LHCN-M2 (cell line): ENCODE measurements at places on chromosomes 12 and 14.
A peak's percentile ranks its signal among the peaks of the same experiment; 100 is the strongest.

DNA sequence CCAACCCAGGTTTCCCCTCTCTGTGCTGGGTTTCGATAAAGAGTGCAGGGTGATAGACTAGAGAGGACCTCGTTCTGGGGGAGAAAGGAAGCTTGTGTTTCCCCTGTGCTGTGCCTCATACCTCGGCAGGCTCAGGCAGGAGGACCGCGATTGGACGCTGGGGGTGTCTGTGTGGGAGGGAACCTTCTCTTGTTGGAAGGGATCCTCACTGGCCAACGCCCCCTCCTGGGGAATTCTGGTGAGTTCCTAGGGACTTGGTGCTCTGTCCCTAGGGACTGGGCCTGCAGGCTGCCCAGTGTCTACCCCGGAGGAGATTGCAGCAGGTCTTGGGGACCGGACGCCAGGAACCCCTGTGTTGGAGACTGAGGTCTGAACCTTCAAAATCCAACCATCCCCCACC, 157.4 kb upstream of the PRMT8 start:
- no peak for DNase-seq

DNA sequence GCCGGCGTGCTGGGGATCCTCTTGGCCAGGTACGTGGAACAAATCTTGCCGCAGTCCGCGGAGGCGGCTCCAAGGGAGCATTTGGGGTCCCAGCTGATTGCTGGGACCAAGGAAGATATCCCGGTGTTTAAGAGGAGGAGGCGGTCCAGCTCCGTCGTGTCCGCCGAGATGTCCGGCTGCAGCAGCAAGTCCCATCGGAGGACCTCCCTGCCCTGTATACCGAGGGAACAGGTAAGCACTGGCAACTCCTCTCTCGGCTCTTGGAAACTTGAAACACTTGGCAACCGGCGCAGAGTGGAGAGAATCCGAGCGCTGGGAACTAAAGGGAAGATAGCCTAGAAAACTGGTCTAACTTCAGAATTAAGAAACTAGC, 1.7 kb downstream of the PDE3A start:
- no peak for DNase-seq

DNA sequence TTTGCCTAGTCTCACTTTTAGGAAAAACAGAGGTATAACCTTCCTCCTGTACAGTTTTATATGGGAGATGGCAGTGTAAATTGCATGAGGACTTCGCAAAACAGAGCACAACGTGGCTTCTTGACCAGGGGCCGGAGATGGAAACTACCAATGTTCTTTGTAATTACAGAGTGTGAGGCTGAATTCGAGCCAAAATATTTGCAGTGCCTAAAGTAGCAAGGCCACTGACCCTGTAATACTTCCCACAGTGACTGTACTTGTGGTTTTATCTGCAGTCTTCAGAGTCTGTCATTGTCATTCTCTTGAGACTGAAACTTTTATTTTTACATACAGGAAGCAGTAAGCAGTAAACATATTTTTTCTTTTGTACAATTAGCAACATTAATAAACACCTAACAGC, 98.9 kb downstream of the RERG start:
- peak; percentile 70 for DNase-seq

DNA sequence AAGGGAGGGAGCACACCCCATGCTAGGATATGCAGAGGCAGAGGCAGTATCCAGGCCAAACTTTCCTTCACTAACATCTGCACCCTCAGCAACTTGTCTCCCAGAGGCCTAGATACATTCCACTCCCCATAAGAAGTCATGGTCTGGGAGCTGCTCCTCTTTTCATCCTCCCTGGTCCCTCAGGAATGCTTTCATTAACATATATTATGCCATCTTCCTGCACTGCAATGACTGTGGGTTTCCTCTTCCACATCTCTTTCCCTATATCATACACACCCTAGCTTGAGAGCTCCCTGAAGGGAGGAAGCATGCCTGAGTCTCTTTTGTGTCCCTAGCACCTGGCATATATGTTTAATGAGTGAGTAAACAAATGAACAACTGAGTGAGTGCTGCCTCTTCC, 8.6 kb downstream of the DDN start:
- DNase-seq: no peak

GRCh38 chr12:92719674-92720073, 16.9 kb downstream of the PLEKHG7 start:
- peak; percentile 65 for DNase-seq

GRCh38 chr12:62575036-62575435, 108.4 kb downstream of the MON2 start:
- no peak for DNase-seq

- peak; percentile 84 for DNase-seq
Measured at GRCh38 chr12:29569132-29569757, 71.8 kb upstream of the OVCH1 start.

GRCh38 chr12:77231501-77231918, 166.1 kb upstream of the E2F7 start:
- no peak for DNase-seq
